Immature natural killer cell (primary cell): ENCODE measurements at places on chromosomes 6 and 20.
A peak's percentile ranks its signal among the peaks of the same experiment; 100 is the strongest.

DNA sequence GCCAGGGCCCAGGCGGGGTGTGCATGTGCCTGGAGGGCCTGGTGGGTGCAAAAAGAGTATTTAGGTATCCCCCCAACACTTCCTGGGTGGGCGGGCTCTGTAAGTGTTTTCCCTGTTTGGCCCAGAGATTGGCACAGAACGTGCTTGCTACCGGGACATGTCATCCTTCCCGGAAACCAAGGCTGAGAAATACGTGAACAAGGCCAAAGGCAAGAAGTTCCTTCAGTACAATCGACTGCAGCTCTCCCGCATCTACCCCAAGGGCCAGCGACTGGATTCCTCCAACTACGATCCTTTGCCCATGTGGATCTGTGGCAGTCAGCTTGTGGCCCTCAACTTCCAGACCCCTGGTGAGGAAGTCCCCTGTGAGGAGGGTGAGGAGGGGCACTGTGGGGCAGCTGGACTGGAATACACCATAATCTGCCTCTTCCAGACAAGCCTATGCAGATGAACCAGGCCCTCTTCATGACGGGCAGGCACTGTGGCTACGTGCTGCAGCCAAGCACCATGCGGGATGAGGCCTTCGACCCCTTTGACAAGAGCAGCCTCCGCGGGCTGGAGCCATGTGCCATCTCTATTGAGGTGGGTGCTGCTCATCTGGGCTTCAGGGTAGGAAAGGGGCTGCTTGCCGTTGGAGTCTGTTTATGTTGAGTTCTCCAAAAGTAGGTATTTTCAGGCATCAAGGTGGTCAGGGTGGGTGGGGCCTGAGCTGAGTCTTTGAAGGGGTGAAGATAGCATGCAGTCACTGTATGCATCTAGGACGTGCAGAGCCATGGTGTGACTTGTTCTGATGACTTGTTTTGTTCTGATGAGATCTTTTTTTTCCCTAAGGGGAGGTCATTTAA is 35.2 kb downstream of the PLCG1 start:
- DNase-seq = no peak

GRCh38 chr6:2850538-2851113 is 9.0 kb upstream of the SERPINB1 start:
- no peak for DNase-seq

DNA sequence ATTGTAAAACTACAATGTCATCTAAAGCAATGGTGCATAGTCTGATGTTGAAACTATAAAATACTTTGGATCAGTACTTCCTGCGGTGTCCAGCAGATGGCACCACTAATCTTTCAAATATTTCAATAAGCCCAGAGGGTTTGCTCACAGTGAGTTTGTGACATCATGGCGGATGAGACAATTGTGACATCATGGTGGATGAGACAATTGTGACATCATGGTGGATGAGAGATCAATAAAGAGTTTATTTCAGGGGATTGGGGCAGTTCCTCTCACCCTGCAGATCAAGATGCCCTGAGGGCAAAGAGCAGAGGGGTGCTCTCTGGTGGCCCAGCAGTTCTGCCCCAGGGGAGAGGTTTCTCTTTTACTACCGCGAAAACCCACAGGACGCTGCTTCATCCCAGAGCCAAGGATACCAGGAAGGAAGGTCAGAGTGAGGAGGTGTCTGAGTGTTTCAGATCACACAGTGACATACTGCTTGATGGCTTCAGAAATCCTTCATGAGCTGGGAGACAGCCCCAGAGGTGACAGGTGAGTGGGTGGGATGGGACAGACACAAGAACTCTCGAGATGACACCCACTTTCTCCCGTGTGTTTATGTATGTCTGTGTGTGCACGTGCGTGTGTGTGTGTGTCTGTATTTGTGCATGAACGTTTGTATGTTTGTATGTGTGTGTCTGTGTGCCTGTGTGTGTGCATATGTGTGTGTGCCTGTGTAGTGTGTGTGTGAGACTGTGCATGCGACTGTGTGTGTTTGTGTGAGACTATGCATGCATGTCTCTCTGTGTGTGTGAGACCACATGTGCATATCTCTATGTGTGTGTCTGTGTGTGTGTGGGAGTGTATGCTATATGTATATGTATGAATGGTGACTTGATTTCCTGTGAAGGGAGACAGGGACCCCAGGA is 7.3 kb upstream of the ULBP2 start:
- peak; percentile 64 for DNase-seq

DNA sequence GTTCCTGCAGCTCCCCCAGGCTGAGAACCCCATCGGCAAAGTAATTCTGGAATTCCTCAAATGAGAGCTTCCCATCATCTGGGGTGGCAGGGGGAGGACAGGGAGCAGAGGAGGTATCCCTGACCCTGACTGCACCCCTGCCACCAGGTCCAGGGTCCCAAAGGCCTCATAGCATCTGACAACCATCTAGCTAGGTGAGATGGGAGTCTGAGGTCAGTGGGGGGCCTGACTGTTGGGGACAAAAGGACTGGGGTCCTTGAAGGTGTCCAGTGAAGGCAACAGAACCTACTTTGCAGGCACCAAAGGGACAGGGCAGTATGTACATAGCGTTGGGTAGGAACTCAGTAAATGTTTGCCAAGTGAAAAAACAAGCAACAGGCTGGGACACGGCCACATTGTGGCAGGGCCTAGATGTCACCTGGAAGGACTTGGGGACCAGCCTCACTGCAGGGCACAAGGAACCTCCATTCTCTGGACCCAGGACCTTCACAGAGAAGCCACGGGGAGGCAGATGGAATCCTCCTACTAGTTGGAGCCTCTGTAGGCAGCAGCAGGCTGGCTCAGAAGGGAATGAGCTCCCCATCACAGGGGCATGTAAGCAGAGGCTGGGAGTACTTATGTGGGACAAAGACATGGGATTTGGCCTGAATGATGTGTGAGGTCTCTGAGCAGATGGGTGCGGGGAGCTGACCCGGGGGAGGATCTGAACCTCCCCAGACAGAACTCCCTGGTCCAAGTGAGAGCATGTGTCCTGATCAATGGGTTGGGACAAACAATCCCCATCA is 3.3 kb downstream of the NECAB3 start:
- DNase-seq = no peak

- no peak for DNase-seq
Measured at GRCh38 chr6:125363824-125364165, 62.0 kb upstream of the HDDC2 start.

- DNase-seq = no peak
Measured at GRCh38 chr6:34393191-34393965, 909 bp upstream of the NUDT3 start.

GRCh38 chr6:34396518-34396917 is 4.0 kb upstream of the NUDT3 start:
- no peak for DNase-seq

DNA sequence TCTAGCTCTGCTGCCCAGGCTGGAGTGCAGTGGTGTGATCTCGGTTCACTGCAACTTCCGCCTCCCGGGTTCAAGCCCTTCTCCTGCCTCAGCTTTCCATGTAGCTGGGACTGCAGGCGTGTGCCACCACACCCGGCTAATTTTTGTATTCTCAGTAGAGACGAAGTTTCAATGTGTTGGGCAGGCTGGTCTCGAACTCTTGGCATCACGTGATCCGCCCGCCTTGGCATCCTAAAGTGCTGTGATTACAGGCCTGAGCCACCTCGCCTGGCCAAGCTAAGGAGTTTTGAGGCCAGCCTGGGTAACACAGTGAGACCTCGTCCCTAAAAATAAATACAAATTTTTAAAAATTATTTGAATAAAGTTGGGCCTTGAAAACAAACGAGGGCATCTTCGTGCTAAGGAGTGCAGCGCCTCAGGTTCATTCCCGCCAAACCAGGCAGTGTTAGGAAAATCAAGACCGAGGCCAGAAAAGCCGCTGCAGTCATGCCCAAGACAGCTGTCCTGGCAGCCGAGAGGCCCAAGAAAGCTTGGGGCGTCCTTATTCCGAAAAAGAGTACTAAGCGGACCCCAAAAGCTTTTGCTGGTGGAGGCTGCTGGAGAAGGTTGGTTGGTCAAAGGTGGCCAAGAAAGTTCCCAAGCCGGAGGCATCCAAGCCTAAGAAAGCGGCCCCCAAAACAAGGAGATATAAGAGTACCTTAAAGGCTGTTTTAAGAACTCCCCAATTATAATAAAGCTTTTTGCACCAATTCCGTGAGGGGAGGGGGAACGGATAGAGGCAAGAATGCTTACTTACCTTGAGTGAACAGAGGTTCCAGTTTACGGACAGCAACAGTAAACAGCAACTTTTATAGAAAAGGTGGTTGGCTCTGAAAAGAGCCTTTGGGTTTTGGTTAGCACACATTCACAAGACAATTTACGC is 109.0 kb downstream of the HFE start:
- no peak for DNase-seq
